RPMI8226 (cell line): ENCODE measurements at places on chromosomes 4 and X.

DNA sequence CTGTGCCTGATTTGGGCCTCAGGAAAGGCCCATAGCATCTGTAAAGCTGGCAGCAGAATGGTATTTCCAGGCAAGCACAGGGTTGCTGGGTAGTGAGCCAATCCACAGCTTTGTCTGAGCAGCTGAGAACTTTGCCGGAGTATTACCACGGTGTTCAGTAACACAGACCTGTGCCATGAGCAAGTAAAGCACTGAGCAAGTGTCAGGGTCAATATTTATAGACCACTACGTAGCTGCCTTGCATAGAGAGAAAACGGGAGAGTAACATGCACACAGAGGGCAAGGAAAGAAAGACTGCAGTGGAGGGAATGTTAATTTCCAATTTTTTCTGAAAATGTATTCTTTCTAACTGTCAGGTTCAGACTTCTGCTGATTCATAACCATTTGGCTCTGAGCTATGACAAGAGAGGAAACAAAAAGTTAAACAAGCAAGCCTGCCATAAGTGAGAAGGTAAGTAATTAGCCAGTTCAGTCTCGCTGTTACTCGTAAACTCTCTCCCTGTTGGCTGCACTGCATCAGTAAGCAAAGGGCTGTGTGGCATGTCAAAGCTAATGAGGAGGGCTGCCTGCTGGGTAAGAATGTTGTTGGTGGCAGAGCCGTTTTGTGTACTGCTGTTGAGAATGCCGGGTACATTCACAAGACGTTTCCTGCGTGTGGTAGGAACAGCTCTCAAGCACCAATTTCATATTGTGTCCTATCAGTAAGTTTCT, 238.1 kb downstream of the BMPR1B start:
- DNase-seq, result no peak

- no peak for DNase-seq
Measured at GRCh38 chrX:392575-392846, 5.8 kb upstream of the PPP2R3B start.

- no peak for DNase-seq
Measured at GRCh38 chr4:48431401-48431800, 51.7 kb upstream of the SLC10A4 start.

DNA sequence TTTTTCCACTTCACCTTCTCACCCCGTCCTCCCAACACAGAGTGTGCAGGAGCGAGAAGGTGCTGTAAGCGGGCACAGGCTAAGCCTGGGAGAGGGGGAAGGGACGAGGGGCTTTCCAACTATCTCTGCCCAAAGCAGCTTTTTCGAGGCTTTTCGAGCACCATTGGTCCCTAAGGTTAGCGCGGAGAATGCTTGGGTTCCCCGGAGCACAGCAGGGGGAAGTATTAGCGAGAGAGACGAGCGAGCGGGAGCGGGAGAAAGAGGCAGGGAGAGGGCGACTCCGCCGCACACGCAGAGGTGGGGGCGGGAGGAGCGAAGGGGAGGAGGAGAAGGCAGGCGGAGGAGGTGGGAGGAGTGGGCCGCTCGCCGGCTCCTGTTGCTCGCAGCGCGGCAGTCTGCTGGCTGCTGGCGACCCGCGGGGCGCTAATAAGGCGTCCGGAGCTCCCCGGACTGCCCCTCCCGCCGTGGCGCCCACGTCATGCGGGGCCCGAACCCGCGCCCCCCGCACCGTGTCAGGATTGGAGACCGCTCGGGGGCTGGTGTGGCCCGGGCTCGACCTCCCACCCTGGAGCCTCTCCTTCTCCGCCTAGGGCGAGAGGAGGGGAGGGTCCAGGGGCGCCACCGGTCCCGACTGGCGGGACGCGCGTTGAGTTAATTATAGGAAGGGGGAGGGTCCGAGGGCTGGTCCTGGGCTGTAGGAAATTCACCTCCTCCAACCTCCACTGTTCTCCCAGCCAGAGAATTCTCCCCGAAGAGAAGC, at the start of gene ADAMTS3:
TSS of gene ADAMTS3 (minus strand) at position 263 of the 760 bp plus-strand sequence. CDS start 459 bp downstream, outside the sequence.
- DNase-seq, result peak; percentile 2

DNA sequence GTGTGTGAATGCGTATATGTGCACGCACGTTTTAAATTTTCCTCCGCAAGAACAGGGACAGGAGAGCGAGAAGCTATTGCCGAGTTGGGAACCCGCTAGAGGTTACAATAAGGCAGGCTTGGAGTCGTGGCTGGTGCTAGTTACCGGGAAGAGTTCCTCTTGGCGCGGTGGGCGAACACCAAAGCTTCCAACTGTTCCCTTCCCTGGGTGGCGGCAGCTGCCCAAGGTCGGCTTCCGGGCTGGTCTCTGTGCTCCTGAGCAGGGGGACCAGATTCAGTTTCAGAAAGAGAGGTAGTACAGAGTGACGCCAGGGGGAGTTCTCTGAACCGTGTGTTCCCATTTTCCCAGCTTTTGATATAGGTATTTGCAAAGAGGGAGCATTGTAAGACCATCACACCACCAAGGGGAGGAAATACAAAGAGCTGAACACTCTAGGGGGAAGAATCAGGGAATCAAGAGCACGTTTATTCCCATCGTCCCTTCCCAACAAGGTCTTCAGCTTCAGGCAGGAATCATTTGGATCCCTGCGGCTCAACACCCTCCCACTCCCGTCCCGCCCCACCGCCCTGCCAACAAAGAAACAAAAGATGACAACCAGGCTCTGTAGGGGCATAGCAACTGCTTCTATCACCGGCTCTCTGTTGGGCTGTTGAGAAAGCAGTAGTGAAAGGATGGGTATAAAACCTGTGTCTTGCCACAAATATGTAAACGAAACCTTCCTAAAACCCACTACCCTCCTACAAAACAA, 113.6 kb upstream of the TEX13C start:
- DNase-seq, result no peak
